ENCODE measurements at places on chromosomes 2 and 18.

DNA sequence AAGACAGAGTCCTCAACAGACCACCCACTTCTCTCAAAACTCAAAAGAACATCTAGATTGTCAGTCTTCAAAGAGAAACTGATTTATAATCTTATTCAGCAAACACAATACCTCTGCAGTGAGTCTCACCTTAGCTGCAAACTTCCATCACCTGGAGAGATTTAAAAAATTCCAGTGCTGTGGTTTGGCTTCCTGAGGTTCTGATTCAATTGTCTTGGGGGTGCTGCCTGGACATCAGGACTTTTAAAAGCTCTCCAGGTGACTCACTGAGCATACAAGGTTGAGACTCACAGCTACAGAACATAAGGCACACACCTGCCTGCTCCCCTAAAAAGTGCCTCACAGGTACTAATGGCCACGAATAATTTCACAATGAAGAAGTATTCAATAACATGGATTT, 40.3 kb downstream of the RNF152 start:
- DNase-seq = no peak

DNA sequence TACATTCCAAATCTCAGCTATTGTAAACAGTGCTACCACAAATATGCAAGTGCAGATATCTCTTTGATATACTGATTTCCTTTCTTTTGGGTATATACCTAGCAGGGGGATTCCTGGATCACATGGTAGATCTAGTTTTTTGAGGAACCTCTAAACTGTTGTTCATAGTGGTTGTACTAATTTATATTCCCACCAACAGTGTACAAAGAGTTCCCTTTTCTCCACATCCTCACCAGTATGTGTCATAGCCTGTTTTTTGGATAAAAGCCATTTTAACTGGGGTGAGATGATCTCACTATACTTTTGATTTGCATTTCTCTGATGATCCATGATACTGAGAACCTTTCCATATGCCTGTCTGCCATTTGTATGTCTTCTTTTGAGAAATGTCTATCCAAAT, 6.3 kb upstream of the CCNT2 start:
- DNase-seq = no peak

GRCh38 chr2:150705767-150706166, 218.3 kb upstream of the RND3 start:
- DNase-seq = no peak

- DNase-seq = no peak
Measured at GRCh38 chr2:80293039-80293438, 11.5 kb downstream of the LRRTM1 start.

GRCh38 chr2:207202645-207203044, 36.9 kb upstream of the KLF7 start:
- DNase-seq = no peak

DNA sequence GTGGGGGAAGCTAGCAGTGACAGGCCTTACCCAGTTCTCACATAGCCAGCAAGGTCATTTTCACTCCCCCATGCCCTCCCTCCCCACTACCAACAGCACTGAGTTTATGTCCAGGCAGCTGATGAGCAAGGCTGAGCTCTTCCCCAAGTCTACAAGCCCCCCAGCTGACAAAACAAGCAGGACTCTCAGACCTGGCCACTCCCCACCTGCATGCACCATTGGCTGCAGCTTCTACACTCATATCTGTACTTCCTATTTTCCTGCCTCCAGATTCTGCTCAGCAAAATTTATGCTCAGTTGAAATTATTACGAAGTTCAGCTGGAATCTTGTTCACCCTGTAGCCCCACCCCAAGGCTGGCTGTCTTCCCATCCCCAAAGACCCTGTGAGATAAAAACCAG, 339.3 kb downstream of the ARL6IP6 start:
- no peak for DNase-seq

- no peak for DNase-seq
Measured at GRCh38 chr2:11795590-11795989, 49.2 kb downstream of the LPIN1 start.

DNA sequence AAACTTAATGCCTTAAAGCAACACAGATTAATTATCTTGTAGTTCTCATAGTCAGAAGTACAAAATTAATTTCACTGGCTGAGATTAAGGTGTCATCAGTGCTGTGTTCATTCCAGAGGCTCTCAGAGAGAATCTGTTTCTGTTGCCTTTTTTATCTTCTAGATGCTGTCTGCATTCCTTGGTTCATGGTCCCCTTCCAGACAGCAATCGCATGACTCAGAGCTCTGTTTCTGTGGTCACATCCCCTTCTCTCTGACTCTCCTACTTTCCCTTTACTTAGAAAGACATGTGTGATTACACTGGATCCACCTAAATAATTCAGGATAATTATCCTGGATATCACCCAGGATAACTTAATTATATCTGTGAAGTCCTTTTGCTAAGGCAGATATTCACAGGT, 148.6 kb downstream of the MAIP1 start:
- DNase-seq = no peak

DNA sequence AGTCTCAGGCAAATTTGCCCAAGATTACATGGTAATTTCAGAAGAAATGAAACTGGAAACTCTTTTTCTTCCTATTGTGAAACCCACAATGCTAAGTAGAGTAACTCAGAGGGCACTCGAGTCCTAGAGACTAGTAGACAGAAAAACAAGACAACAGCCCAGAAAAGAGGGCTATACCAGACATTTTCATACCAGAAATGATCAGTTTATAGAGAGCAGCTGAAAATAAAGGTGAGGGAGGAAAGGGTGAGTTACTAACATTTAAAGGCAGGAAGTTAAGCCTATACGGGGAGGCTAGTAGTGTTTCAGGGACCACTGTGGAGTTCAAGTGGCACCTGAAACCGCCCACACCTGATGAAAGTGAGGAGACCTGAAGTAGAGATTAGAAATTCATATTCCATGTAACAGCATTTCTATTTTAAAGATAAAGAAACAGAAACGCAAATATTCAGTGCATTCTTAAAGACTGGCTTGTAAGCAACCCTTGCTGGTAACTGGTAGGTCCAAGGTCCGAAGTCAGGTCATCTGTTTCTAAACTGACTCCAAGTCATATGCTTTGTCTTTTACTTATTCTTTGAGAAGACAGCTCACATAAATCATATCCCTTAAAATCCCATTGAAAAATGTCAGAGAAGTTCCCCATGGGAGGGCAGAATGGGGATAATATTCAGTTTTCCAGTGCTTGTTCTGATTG, 145.1 kb upstream of the ITGB6 start:
- DNase-seq = no peak

All from activated CD4-positive, CD25-positive, alpha-beta regulatory T cell treated with anti-CD3 and anti-CD28 coated beads, Interleukin-2, amount 50 U/mL, for 72 hours (primary cell).